ENCODE measurements at places on chromosomes 11 and 22. TPM values are rescaled to one million over a fixed set of nuclear protein-coding genes. Genes with fewer than 3 reads are reported as not detected.

- no peak for DNase-seq
Measured at GRCh38 chr11:97743205-97743742, 1277.5 kb upstream of the CNTN5 start.

DNA sequence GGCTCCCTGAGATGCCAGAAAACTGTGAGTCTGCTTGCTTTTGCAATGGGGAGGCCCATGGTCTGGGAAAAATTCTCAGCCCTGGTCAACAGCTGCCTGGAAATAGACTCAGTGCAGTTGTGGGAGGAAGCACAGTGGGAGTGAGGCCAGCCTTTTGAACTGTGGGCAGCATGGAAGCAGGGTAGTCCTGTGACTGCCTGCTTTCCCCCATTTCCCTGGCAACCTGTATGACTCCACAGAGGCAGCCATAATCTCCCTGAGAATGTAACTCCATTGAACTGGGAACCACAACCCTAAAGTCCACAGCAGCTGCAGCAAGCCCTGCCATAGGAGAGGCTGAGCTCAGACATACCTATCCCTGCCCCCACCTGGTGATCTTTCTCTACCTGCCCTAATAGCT is 494.6 kb upstream of the FAT3 start:
- no peak for DNase-seq

GRCh38 chr11:104727095-104727494 is 171.2 kb downstream of the CASP12 start:
- DNase-seq = no peak

DNA sequence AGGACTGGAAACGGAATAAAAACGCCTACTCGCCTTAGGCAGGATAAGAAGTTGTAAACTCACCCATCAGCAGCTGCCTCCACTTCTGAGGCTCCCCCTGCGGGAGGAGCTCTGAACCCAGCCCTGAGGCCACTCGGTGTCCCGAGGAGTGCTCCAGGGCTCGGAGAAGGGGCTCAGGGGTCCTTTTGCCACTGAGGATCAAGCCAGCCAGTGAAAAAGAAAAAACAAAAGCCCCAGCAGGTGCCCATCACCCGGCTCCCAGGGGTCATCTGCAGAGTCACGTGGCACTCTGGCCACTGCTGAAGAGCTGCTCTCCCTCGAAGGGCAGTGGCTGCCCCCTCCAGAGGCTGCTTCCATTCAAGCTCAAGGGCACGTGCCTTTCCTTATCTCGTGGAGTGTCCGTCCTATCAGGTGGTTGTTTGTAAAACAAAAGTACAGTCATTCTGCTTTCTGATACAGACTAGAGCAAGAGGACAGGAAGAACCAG is 29.0 kb downstream of the NUP50 start:
- DNase-seq = no peak

DNA sequence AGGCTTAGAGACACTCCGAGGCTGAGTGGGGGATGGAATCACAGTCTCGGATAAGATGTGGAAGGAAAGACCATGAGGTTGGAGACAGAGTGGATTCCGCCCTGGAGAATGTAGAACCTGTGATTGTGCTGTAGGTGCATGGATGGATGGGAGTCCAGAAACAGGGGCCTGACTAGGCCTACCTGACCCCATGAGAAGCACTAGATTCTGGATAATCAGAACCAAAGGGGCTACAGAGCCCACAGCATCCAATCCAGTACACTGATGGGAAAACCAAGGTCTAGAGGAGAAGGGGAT is 32.3 kb upstream of the FCHSD2 start:
- DNase-seq = no peak

GRCh38 chr11:72735495-72736027 is 16.6 kb downstream of the ARAP1 start:
- DNase-seq = no peak

GRCh38 chr22:23218867-23219251 is 38.5 kb downstream of the BCR start:
- no peak for DNase-seq

DNA sequence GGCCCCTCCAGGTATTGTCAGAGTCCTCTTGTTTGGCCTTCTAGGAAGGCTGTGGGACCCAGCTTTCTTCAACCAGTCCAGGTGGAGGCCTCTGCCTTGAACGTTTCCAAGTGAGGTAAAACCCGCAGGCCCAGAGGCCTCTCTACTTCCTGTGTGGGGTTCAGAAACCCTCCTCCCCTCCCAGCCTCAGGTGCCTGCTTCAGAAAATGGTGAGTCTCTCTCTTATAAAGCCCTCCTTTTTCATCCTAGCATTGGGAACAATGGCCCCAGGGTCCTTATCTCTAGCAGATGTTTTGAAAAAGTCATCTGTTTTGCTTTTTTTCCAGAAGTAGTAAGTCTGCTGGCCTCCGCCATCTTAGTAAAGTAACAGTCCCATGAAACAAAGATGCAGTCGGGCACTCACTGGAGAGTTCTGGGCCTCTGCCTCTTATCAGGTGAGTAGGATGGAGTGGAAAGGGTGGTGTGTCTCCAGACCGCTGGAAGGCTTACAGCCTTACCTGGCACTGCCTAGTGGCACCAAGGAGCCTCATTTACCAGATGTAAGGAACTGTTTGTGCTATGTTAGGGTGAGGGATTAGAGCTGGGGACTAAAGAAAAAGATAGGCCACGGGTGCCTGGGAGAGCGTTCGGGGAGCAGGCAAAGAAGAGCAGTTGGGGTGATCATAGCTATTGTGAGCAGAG is at the start of gene CD3E:
Gene CD3E (plus strand): TSS at position 163 of the 681 bp plus-strand sequence. CDS start 223 bp downstream, at position 386.
- no peak for DNase-seq

DNA sequence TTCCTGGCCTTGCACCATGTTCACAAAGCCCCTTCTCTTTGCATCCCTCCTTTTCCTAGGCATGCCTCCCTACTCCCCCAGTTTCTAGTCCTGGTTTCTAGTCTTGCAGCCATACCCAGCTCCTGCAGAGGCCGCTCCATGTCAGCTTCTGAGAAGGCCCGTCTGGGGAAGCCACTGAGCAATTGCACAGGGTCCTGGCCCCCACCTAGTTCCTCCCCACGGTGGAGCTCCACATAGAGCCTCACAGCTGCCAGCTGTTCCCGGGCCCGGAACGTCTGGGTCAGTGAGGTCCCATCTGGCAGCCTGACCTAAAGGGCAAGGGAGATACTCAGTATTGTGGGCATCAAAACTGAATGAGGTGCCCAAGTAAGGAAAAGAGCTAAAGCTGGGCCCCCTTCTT is 2.2 kb downstream of the UBXN1 start:
- DNase-seq = no peak

GRCh38 chr22:31647523-31648320 is 14.3 kb downstream of the PISD start:
- no peak for DNase-seq

- DNase-seq = no peak
Measured at GRCh38 chr22:27682437-27682836, 119.1 kb downstream of the MN1 start.

DNA sequence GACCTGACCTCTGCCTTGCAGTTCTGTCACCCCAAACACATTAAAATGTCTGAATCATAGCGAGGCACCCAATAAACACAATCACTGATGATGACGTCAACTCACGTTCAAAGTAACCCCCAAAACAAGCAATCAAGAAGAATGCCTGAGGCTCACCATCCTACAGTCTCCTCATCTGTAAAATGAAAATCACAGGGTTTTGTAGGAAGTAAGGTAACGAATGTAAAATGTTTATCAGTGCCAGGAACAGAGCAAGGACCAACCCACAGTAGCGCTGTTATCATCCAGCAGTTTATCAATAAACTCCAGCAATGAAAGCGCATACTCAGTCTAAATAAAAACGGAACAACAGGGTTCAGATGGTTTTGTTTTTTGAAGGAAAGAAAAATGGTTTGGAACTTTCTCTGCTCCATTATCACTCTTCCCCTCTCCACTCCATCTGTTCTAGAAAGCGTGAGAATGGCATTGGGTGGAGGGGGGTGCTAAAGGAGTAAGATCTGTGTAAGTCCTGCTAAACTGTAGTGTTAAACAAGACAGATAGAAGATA is 110.5 kb downstream of the MICAL3 start:
- DNase-seq = no peak

DNA sequence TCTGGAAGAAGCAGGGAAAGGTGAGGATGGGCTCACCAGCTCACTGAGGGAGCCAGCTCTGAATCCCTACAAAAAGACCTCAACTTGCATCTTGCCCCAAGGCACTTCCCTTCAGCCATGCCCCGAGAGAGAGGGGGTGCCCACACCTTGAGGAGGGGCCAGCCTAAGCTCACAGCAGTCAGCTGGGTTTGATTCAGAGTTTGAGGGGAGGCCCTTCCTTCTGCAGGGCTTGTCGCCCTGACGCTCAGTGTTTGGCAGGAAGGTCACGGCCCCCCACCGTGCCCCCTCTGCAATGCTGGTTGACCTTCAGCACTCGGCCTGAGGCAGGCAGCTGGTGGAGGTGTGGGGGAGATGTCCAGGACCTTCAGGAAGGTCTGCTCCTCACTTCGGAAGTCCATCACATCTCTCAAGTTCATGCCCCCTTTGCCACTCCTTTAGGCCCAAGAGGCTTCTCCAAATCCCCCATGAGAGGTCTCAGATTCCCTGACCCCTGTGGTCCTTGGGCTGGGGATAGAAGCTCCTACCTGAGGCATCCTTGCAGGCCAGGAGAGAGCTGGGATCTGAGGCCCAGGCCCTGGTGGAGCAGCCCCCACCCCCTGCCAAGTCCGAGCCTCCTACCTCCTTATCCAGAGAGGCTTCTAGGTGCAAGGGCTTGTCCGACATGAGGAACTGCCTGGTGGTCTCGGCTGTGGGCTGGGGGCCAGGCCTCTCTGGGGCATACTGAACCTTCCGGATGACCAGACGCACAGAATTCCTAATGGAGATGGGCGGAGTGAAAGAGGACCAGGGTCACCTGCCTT is 37.6 kb downstream of the TPBGL start:
- no peak for DNase-seq

GRCh38 chr11:65204646-65205601 is 23.2 kb downstream of the CAPN1 start:
- no peak for DNase-seq

GRCh38 chr22:33357981-33358399 is 299.8 kb upstream of the SYN3 start:
- no peak for DNase-seq

GRCh38 chr11:98587884-98588283 is 432.9 kb upstream of the CNTN5 start:
- no peak for DNase-seq

- DNase-seq = no peak
Measured at GRCh38 chr22:23274146-23274526, 93.8 kb downstream of the BCR start.

DNA sequence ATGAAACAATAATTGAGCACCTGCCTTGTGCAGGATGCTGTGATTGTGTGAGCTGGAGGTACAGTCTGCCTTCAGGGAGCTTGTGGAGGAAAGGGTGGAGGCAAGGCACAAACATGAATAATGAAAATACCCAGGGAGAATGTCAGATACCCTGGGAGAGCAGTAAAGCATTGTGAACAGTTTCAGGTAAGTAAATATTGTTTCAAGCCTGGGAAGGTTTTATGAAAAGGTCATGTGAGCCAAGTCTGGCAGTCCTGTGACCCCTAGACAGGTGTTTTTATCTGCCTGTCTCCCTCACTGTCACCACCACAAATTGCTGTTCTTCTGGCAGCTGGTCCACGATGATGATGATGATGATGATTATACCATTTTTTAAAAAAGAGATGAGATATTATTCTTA is 32.0 kb downstream of the SPECC1L start:
- DNase-seq = no peak

DNA sequence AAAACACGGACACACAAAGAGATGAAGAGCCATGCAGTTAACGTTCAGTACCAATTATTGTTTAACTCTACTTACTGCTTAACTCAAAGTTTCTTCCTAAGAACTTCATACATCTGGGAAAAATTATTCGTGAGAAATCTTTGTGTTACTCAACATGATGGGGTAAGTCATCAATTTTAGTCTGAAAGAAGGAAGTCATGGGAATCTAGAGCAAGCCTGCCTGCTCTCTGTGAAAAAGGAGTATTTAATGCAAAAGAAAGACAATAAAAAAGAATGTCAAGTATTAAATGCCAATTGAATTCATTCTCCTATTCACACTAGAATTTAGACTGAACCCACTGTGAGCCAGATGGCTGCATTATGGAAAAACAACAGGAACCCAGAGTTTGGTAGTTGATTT is 16.0 kb downstream of the TMEM123 start:
- no peak for DNase-seq

- DNase-seq = no peak
Measured at GRCh38 chr22:22045571-22046335, 63.2 kb upstream of the TOP3B start.

GRCh38 chr11:120929664-120930154 is 94.2 kb upstream of the TBCEL start:
- DNase-seq = no peak

DNA sequence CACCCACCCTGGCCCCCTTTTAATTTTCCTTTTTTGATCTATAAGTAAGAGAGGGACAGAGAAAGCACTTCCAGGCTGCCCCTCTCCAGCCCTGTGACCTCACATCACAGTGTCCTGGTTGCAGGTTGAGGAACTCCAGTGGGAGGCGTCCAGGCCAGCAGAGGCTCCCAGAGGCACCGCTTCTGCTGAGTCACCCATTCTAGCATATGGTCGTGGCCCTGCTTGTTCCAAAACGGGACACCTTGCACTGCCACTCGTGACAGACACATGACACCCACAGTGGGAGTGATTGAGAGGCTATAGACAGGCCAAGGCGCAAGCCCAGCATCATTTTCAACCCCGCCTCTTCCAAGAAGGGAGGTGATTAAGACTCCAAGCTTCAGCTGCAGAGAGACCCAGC is 16.0 kb upstream of the TMPRSS4 start:
- no peak for DNase-seq

DNA sequence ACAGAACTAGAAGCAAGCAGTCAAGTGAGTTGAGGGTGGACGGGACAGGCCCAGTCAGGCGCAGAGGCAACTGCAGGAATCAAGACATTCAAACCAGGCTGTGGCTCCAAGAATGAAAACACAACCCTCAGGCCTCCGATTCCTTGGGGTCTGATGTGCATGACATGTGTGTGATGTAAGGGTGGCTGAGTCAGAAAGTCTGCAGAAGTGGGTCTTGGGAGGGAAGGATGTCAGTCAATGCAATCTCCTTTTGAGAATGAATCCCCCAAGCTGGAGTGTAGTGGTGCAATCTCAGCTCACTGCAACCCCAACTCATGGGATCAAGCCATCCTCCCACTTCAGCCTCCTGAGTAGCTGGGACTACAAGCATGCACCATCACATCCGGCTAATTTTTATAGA is 15.9 kb upstream of the PDE2A start:
- DNase-seq = no peak

Gene BLID
- total RNA-seq = 6.2 TPM

Gene RDX
- 135 TPM for total RNA-seq

Gene OR56B1
- total RNA-seq = 0.47 TPM

Gene SSH3
- total RNA-seq = 44.6 TPM

Gene SLC43A1
- total RNA-seq = 16.7 TPM

Gene CLMP
- total RNA-seq = 182 TPM

Gene SHANK3
- 3.3 TPM for total RNA-seq

Gene AASDHPPT
- total RNA-seq = 35.8 TPM

Gene MAJIN
- not detected for total RNA-seq

All from omental fat pad (tissue), 4 donors.